ENCODE measurements at places on chromosomes 6 and 20.

GRCh38 chr20:58177799-58178198 lies 50.7 kb downstream of the ANKRD60 start:
- no peak for DNase-seq

DNA sequence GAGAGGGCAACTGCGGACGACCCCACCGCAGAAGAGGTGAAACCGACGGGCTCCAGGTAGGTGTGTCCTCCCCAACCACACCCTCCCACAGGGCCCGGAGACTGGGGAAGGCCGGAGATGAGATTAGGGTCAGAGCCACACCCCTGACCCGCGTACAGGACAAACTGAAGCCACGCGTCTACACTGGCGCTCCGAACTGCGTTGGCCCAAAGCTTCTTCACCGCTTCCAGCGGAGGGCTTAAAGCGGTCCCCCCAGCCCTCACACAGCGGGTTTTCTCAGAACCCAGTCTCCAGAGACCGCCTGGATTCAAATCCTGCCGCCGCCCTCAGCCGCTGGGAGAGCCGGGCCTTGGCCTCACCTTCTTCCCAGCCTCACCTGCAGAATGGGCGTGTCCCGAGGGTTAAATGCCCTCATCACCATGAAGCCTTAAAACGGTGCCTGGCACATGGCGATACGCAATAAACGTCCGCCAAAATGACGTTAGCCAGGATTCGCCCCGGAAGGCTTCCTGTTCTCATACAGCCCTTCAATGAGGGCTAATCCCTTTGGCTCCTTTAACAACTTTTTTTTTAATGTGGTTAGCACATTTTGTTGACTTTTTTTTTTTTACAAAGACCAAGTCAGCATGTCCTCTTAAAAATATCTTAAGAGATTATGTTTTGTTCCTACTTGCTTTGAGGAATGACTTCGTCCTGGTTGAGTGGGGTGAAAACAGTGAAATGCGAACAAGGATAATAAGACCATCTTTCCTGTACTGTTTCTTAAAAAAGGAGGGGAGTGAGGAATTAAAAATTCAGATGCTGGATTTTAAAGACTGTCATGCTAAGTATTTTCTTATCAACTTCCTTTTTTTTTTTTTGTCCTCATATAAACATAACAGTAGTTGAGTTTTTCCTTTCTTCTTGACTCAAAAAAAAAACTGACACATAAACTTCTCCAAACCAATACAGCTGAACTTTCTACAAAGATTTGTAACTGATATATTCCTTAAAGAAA lies 15.1 kb upstream of the ZNF217 start:
- DNase-seq: peak; percentile 79

- DNase-seq: no peak
Observed at GRCh38 chr6:106120006-106120405, 33.9 kb downstream of the PRDM1 start.

DNA sequence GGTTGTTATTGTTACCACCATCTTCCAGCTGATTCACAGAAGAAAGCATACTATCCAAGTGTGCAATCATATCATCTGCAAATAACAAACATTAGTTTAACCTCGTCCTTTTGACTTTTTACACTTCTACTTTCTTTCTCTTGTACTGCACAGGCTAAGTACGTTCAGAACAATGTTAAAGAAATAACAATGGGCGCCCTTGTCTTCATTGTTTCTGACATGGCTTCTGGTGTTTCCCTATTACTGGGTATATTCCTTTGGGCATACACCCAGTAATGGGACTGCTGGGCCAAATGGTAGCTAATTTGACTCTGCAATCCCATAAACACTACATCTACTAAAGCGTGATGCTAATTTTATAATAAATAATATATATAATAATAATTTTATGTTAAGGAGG lies 146.7 kb downstream of the GJA10 start:
- DNase-seq: no peak

DNA sequence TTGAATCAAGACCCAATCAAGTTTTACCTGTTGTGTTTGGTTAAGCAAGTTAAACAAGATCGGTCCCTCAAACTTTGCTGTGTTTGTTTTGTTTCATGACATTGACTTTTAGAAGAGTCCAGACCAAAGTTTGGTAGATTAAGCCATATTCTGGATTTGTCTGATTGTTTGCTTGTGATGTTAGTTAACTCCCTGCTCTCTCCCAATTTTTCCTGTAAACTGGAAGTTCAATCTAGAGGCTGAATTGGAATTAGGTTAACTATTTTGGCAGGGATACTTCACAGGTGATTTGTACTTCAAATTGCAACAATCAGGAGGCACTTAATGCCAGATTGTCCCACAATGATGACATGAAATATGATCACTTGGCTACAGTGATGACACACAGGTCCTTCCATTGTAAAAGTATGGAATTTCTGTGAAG lies 13.6 kb upstream of the SH3BGRL2 start:
- DNase-seq: no peak

- DNase-seq: no peak
Observed at GRCh38 chr6:140636271-140636907, 1261.9 kb upstream of the CITED2 start.

- DNase-seq: no peak
Observed at GRCh38 chr6:53837865-53838769, 43.3 kb downstream of the LRRC1 start.

DNA sequence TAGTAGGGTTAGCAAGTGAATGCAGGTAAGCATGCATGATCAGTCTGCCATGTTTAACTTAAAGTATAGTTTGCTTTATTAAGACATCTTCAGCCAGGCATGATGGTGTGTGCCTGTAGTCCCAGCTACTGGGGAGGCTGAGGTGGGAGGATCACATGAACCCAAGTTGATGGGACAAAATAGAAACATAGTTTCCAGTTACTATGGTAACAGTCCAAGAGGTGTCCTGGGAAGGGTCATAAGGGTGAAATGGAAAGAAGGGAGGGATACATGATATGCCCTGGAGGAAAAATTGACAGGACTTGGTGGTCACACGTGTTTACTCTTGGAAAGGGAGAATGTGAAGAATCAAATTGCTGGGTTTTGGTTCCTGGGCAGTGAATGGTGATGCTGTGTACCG lies 139.6 kb downstream of the SULF2 start:
- DNase-seq: peak; percentile 44

DNA sequence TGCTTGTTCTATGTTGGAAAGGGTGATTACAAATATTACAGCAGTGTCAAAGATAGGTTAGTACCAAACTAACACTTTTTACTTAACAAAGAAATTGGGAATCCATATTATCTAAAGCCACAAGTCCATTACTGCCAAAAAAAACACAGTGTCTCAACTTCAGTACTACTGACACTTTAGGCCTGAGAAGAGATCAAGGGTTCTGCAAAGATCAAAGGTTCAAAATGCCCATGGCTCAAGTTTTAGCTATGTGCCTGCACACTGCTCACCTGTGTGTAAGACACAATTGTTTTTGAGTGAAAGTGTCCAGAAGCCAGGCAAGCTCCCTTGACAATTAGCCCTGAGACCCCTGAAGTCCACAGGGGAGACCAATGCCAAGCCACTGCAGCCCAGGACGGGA lies 132.6 kb downstream of the ZMYND8 start:
- no peak for DNase-seq

- DNase-seq: no peak
Observed at GRCh38 chr6:33375143-33375671, 16.4 kb upstream of the KIFC1 start.

GRCh38 chr6:106199998-106200397 lies 113.9 kb downstream of the PRDM1 start:
- DNase-seq: no peak

DNA sequence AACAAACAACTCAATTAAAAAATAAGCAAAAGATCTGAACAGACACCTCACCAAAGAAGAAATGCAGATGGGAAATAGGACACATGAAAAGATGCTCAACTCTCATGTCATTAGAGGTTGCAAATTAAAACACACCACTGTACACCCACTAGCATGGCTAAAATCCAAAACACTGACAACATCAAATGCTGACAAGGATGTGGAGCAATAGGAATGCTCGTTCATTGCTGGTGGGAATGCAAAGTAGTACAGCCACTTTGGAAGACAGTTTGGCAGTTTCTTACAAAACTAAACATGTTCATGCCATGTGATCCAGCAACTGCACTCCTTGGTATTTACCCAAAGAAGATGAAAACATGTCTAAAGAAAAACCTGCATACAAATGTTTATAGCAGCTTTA lies 47.2 kb downstream of the CDK19 start:
- DNase-seq: no peak

DNA sequence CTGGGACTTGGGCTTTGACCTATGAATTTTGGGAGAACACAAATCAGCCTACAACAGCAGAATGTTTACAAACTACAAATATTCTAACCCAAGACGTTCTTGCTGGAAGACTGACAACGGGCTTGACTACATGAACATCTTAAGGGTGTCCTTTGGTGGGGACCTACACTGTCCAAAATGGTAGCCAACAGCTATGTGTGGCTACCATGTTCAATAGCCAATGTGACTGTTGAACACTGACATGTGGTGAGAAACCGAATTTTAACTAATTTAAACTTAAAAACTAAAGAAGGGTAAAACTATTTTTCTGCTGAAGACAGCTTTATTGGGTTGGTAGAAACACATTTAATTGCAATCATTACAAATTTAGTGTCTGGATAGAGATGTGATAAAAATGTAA lies 30.1 kb downstream of the LINC00237 start:
- no peak for DNase-seq

DNA sequence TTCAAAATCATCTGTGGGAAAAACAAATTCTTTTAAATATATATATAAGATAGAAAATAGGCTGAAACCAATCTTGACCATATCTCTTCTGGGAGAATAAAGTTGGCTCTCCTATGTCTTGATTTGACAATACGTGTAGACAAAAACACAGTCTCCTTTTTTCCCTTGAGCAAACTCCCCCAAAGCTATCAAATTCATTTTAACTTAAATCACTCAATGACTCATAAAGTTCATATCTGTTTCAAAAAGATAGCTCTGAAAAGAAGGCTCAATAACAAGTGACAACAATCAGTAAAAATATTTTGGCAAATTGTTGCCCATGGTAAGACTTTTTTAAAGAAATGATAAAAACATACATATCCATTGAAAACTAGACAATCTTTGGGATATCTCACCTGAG lies 236.0 kb upstream of the TENT5A start:
- DNase-seq: no peak

- DNase-seq: no peak
Observed at GRCh38 chr6:156925718-156926607, 148.8 kb downstream of the ARID1B start.

DNA sequence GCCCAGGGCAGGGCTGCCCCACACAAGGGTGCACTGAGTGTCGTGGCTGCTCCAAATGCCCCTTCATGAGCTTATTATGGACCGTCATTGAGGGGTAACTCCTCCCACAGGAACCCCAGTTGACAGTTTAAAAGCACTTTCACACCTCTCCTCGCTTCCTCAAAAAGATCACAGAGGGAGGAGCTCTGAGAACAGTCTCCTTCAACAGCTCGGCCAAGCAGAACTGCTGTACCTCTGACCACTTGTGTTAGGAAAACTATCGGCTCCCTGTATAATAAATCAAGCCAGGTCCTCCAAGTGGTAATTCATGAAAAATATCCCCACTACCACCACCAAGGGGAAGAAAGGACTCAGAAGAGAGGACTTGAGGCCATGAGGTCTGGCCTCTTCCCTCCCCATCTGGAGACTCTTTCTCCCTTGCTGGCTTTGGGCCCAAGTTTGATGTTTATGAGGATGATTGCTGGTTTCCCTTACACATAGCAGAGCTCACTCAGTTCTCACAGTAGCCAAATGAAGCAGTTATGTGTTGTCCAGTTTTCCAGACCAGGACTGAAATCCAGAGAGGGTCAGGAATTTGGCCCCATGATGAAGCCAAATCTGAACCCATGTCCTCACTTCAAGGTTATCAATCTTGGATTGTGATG lies 8.7 kb downstream of the SNX21 start:
- DNase-seq: no peak

DNA sequence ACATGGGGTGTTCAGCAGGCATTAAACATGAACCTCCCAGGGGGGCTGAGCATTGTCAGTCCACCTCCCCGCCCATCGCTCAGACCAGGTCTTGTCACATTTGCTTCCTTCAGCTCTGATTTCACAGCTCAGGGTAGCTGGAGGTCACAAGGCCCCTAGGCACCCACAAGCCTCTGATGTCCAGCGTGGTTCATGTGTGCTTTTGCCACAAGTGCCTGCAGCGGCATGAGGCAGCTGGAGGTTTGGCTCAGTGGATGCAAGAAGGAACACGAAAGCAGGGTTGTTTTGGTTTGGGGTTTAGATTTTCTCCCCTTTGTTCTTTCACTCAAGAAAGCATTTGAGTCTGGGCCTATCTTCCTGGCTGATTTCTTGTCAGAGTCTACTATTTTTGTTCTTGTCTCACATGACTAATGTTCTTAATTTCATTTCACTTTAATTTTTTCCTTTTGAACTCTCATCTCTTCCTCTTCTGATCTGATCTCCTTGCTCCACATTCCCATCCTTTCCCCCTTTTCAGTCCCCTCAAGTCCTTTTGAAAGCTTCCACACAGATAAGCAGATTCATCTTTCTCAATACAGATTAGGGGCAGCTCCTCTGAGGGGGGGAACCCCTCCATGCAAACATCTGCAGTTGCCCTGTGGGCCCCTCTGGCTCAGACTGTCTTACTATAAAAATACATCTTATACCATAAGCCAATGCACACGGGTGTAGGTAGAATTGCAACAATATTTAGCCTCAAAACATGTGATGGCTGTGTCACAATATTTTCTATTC lies 68.1 kb upstream of the CEP85L start:
- peak; percentile 77 for DNase-seq

- DNase-seq: no peak
Observed at GRCh38 chr6:155850408-155850841, 394.8 kb upstream of the NOX3 start.

GRCh38 chr6:39303425-39304153 lies 10.6 kb downstream of the KCNK17 start:
- no peak for DNase-seq

GRCh38 chr6:15533379-15534026 lies 129.3 kb downstream of the DTNBP1 start:
- no peak for DNase-seq

- no peak for DNase-seq
Observed at GRCh38 chr6:54991761-54992330, 145.3 kb downstream of the FAM83B start.

- DNase-seq: no peak
Observed at GRCh38 chr20:39632757-39633156, 670.6 kb downstream of the DHX35 start.

- DNase-seq: no peak
Observed at GRCh38 chr20:20427227-20427864, 59.4 kb downstream of the INSM1 start.

DNA sequence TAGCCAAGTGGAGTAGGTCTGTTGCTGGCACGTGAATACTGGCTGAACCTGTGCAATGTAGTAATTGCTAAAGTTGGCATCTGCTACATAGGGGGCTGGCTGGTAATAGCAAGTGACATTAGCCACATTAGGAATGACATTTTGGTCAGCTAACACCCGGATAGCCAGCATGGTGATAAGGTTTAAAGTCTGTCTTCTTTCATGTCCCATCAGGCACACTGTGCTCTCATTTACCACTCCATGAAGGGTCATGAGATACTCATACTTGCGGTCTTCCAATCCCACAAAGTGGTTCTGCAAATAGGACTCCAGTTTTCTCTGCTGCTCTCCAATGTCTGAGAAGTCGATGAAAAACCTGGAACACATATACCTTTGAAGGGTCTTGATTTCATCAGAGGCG lies 2.8 kb downstream of the TENT5A start:
- DNase-seq: no peak

GRCh38 chr20:56504373-56505005 lies 20.1 kb upstream of the FAM209A start:
- DNase-seq: peak; percentile 73

Data from activated CD4-positive, alpha-beta T cell treated with anti-CD3 and anti-CD28 coated beads, Interleukin-2, amount 10 ng/mL, durations not matched to agents 24 days and 14 days (primary cell).